Trophoblast cell (in vitro differentiated cells and primary cell): ENCODE measurements at places on chromosomes 1 and 21.

GRCh38 chr1:8825985-8826481, 8.6 kb upstream of the RERE start:
- H3K4me1 ChIP-seq: peaks cover 7% of the 10 kb centered on the region
- no peaks in the 10 kb centered on the region for H3K27me3 ChIP-seq
- peak; percentile 3 for DNase-seq

DNA sequence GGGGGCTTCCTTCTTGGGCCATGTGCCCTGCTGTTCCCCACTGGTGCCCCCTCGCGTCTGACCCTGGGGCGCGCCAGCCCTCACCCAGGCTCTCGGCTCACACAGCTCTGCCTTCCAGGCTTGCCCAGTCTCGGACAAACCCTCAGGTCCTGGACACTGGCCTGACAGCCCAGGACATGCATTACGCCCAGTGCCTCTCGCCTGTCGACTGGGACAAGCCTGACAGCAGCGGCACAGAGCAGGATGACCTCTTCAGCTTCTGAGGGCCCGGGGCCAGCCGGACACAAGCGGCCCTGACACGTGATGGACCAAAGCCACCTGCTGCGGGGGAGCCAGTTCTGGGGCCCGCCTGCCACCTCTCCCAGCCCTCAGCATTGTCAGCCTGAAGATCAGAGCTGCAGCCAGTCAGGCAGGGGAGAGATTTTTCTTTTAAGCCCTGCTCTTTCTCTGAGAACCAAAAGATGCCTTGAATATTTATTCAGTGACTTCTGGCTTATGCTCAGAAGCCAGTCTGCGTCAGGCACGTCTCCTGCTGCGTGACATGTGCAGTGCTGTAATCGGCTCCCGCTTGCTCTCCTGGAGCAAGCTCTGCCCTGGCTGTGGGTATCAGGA, 23.4 kb downstream of the LDLRAP1 start:
- H3K4me3 ChIP-seq: no peak overlapping the region
- H3K36me3 ChIP-seq: no peaks in the 10 kb centered on the region
- DNase-seq: peak; percentile 87
- H3K4me1 ChIP-seq: peaks cover 17% of the 10 kb centered on the region
- no peak overlapping the region for H3K27ac ChIP-seq

DNA sequence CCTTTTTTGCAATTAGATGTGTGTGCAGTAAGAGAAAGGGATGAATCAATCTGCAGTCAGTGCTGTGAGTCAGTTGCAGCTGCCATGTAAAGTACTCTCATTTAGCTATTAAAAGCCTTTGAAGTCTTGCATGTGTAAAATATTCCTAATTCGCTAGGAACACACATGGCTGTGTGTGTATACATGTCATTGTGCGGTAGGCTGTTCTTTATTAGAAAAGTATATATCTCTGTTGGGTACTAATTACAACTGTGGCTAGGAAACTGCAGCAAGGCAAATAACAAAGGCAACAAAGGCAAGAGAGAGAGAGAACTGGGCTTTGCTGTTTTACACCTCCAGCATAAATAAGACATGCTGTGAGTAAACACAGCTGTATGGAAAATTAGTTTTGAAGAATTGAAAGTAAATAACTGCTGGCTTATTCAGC, 41.7 kb downstream of the EPB41 start:
- no peaks in the 10 kb centered on the region for H3K27me3 ChIP-seq
- H3K4me1 ChIP-seq: no peaks in the 10 kb centered on the region
- H3K36me3 ChIP-seq: no peaks in the 10 kb centered on the region
- H3K27ac ChIP-seq: no peak overlapping the region
- no peak for DNase-seq

DNA sequence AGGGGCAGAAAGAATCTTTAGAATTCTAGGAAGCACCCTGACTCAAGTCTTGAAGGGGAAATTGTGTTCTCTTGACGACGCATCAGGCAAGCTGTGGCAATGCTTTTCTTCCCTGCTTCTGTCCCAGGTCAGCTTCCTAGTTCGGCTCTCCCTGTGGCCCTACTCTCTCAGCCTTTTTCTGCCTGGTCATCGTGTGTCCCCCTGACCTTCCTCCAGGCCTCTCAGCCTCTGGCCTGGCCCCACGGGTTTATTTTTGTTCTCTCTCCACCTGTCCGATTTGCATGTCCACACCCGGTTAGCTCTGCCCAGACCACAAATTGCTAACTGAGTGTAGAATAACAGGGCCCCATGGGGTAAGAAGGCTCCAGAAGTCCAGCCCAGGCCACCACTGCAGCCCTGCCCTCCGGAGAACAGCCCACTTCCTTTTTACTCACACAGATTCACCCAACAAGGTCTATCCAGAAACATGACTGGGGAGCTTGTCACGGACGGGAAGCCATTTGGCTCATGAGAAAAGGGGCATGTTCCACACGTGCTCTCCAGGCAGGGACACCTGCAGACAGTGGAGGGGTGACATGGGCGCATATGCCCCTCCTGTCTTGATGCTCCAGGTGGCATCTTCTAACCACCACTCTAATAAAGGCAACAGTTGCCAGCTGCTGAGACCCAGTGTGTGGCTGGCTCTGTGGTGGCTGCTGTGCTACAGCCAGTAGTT, 9.8 kb downstream of the KCNN3 start:
- no peak overlapping the region for H3K27ac ChIP-seq
- no peaks in the 10 kb centered on the region for H3K4me1 ChIP-seq
- no peak for DNase-seq

GRCh38 chr21:15275615-15276235, 210.9 kb upstream of the NRIP1 start:
- peak; percentile 74 for DNase-seq
- no peak overlapping the region for H3K4me3 ChIP-seq
- no peaks in the 10 kb centered on the region for H3K27me3 ChIP-seq
- H3K27ac ChIP-seq: no peak overlapping the region
